ENCODE measurements at places on chromosomes 3 and 15.

DNA sequence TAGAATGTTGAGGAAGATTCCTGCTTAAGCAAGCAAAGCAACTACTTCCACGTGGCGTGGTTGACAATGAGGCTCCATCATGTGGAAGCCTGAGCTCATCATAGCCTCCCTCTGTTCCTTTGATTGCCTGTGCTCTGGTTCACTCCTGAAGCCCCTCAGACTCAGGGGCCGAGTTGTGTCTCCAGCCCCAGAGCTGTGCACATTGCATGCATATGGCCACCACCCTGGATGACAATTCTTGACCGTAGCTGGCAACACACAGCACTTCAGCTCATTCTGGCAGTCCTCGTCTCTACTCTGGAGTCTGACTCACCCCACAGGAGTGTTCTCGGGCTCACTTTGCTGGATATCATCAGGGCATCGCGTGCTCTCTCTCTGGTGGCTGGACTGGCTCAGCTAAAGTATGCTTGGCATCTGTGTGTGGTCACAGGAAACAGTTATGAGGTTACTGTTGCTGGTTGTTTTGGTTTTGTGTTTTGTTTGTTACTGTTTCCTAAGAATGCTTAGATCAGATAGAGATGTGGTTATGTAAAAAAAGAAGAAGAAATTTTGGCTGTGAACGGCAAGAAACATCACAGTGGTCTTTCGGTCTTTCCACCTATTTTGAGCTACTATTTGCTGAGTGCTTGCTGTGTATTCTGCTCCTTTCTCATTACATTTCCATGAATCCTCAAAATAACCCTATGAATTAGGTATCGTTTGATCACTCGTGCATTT, 41.6 kb upstream of the MRPS22 start:
- no peak for DNase-seq

DNA sequence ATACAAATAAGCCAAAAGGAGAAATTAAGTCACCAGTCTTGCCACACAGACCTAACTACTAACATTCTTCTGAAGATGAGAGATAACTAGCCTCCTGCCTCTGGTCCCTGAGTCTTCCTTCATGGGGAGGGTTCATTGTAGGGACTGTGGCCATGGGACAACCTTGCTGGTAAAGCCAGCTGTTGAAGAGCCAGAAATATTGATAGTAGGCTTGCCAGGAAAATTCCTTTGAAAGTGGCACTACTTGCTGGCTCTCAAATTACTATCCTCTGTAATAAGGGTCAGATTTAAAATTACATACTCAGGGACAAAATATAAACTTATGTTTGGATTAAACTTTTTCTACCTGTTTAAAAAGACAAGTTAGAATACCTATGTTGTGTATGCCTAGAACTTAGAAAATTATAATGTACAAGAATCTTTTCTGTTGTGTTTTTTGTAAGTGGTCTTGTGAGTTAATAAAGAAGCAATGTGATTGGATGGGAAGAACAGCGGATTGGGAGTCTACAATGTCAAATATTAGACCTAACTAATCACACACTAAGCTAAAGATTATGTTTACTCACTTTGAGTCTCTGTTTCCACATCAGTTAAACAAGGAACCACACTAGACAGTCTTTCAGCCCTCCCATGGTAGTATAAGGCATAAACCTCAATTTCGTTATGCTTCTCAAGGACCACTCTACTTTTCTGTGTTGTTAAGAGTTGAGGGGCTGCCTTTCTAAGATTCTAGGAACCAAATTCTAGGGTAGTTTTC, 60.0 kb upstream of the TRIM71 start:
- no peak for DNase-seq

- DNase-seq, result no peak
Observed at GRCh38 chr3:49017971-49018706, at the start of gene DALRD3. Gene DALRD3, minus strand, starts transcription at chr3:49018580. Its CDS starts 16 bp downstream, at chr3:49018564.

- no peak for DNase-seq
Observed at GRCh38 chr3:171176244-171176933, 149.9 kb upstream of the SLC2A2 start.

- no peak for DNase-seq
Observed at GRCh38 chr3:97952872-97953271, 19.4 kb downstream of the RIOX2 start.

DNA sequence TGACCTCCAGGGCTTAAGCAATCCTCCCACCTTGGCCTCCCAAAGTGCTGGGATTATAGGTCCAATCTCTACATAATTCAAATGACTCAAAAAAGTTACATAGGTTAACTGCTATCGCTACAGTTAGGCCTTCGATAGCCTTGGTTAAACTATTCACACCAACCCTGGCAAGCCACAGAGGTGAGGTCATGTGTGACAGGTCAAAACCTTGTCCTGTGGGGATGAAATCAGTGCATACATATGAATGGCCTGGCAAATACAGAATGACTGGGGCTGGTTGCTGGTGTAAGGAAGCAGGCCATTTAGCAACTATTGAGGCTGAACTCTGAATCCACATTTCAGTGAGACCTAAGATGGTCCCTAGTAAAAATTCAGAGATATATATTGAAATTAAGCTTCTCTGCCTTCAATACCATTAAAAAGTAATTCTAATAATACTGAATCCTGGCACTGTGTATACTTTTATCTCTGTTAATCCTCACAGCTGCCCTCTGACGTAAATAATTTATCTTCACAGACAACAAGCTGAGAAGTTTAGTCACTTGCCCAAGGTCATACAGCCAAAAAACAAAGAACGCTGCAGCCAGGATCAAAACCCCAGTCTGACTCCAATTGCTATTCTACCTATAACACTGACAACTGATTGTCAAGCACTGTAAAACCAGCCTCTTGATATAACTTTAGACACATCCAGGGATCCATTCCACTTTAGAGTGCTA, 35.3 kb downstream of the MKRN2 start:
- DNase-seq, result no peak

DNA sequence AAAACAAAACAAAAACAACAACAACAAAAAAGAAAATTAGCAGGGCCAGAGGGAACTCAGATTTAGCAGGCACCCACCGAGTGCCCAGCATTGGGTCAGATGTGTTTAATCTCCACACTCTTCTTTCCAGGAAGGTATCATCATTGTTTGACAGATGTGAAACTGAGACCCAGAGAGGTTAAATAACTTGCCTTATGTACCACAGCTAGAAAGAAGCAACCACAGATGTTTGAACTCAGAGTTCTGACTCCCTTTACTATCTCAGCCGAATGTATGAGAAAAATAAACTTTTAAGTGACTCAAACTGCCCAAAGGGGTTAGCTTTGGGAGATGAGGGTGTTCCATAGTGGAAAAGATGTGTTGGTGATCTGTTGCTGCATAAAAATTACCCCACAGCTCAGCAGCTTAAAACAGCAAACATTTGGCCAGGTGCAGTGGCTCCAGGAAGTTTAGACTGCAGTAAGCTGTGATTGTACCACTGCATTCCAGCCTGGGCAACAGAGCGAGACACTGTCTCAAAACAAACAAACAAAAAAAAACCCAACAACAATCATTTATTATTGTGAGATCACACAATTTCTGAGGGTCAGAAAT, 4.5 kb upstream of the RPP25 start:
- no peak for DNase-seq

Data from stimulated activated CD8-positive, alpha-beta memory T cell treated with anti-CD3 and anti-CD28 coated beads, Interleukin-15, amount 100 ng/mL, for 4 hours (primary cell).